ENCODE measurements at places on chromosomes 13 and 19. TPM values are rescaled to one million over a fixed set of nuclear protein-coding genes. Genes with fewer than 3 reads are reported as not detected.

DNA sequence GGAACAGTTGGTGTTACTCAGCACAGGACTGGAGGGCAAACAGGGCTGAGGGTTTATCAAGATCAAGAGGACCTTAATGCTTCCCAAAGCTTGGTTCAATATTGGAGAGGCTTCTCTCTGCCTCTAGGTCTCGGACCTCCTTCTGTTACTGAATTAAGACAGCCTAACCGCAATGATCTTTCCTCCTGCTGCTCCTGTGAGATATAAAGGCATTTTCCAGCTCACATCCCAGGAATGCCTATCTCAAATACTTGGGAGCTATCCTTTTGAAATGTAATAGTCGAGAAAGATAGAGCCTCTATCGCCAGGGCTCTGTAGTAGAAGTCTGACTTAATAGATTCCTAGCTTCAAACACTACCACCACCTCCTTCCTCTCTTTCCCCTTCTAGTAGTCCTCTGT lies 1475.0 kb downstream of the SLITRK1 start:
- H3K4me3 ChIP-seq = no peak overlapping the region
- DNase-seq = no peak
- H3K27me3 ChIP-seq = no peaks in the 10 kb centered on the region

APOE gene
- 1.3 TPM for total RNA-seq

DNA sequence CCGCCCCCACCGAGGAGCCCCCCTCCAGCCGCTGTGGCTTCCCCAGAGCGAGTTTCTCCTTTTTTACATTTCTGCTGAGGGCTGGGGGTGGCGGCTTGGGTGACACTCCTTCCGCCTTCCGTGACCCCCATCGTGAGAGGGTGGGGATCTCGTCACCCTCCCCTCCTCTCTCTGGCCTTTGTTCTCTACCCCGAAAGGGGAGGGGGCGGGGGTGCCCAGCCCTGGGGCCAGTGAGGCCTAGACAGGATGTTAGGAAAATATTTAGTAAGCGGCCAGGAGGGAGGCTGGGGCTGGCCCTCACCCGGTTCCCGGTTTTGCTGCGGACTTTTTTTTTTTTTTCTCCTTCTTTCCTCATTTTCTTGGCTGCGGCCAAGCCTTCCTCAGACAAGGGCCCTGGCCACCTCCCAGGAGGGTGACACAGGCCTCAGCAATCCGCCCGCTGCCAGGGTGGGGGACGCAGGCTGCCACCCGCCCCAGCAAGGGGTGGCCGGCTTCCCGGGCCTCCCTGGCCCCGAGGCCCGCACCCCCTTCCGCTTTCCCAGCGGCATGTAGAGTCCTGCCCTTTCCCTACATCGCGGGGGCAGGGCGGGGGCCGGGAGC lies 3.9 kb downstream of the MIDN start:
- peak overlapping the region; percentile 97 for H3K27ac ChIP-seq
- H3K4me3 ChIP-seq = peak overlapping the region; percentile 92
- peaks cover 66% of the 10 kb centered on the region for H3K4me1 ChIP-seq
- H3K27me3 ChIP-seq = no peaks in the 10 kb centered on the region
- peaks cover 25% of the 10 kb centered on the region for H3K36me3 ChIP-seq
- DNase-seq = peak; percentile 50

IL11 gene
- total RNA-seq = 0.40 TPM

SCN1B gene
- total RNA-seq = 0.54 TPM

GRCh38 chr13:36606060-36606459 lies 67.8 kb upstream of the SERTM1 start:
- H3K4me3 ChIP-seq = no peak overlapping the region
- no peak overlapping the region for H3K27ac ChIP-seq
- no peaks in the 10 kb centered on the region for H3K27me3 ChIP-seq

DNA sequence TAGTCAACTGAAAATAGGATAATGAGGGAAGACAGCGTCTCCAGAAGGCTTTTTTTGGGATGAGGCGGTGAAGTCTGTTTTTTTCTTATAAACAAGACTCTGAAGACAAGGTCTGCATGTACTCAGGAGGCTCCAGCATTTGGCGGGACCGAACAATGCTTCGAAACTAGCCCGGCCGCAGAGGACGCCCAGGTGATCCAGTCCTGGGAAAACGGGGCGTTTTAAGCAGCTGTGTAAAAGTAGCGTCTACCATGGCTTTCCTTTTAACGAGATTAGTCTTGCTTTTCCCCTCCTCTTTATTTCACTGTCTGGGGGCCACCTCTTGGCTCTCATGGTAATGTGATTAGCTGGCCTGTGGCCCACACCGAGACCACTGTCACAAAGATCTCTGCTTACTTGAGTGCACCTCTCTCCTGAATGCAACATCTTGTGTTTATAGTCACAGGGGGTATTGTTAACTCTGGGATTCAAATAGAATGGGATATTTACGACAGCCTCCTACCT lies 29.4 kb upstream of the GTF3A start:
- H3K27ac ChIP-seq = no peak overlapping the region
- H3K4me3 ChIP-seq = no peak overlapping the region
- H3K4me1 ChIP-seq = peaks cover 18% of the 10 kb centered on the region
- no peak for DNase-seq
- no peaks in the 10 kb centered on the region for H3K36me3 ChIP-seq
- no peaks in the 10 kb centered on the region for H3K27me3 ChIP-seq

DNA sequence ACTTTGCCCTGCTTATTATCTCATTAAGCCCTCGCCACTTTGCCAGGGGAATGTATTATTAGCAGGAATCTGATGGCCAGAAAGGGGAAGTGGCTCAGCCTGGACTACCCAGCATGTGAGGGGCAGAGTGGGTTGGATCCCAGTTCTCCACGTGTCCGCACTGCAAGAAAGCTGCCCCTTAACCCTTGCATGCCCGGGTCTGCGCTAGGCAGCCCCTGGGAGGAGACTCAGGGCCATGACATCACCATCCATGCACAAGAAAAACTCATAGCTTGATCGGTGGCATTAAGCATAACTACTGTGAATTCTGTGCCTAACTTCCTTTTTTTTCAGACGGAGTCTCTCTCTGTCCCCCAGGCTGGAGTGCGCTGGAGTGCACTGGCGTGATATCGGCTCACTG lies 8.9 kb downstream of the CACNG8 start:
- H3K4me3 ChIP-seq = no peak overlapping the region
- no peak for DNase-seq
- H3K27me3 ChIP-seq = no peaks in the 10 kb centered on the region
- no peaks in the 10 kb centered on the region for H3K4me1 ChIP-seq
- H3K27ac ChIP-seq = no peak overlapping the region
- H3K36me3 ChIP-seq = no peaks in the 10 kb centered on the region

DNA sequence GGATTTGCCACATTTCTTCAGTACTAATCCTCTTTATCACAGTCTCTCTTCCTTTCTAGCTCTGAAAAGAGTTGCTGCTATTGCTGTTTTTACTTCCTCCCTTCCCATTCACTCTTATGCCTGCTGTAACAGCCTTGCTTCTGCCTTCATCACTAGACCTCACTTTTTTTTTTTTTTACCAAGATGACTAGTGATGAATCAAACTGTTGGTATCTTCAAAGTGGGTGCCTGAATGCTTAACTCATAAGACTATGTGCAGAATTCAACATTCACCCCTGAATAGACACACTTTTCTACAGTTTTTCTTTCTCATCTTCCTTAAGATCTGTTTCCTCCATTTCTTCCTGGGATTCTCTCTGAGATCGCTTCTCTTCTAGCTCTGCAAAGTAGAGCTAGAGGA lies 217.2 kb upstream of the HTR2A start:
- no peaks in the 10 kb centered on the region for H3K36me3 ChIP-seq
- no peaks in the 10 kb centered on the region for H3K27me3 ChIP-seq
- no peaks in the 10 kb centered on the region for H3K4me1 ChIP-seq
- no peak for DNase-seq
- H3K27ac ChIP-seq = no peak overlapping the region

DNA sequence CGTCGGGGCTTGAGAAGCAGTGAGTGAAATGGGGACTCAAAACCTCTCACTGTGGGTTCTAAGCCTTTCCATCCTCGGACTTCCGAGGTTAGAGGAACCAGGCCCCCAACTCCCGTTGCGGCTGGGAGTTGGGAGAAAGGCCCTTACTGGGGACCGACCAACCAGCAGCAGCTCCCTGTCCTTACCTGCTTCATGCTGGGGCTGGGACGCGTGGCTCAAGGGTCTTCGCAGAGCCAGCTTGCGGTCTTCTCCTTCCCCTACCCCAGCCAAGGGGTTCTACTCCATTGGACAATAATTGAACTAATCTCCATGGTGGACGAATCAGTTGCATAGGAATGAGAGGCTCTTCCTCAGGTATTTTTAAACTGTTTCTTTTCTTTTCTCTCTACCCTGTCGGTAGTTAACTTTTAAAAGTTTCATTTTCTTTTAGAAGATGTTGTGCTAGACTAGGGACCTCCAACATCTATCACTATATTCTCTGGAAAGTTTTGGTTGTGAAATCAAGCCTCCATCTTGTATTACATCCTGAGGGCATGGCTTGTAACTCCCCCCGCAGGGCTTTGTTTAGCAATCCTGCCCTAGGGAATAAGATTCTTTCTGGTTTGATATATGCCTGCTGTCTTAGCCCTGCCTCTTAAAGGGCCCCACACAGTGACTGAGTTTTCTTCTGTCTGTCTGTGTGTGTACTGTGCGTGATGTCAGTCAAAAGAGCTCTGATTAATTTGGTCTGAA lies 1027.1 kb upstream of the PCDH9 start:
- no peak for DNase-seq
- H3K36me3 ChIP-seq = no peaks in the 10 kb centered on the region
- H3K4me3 ChIP-seq = no peak overlapping the region
- no peak overlapping the region for H3K27ac ChIP-seq
- H3K4me1 ChIP-seq = 0 out of 2 replicates have a peak, but pooled peaks cover 4% of the 10 kb centered on the region

DNA sequence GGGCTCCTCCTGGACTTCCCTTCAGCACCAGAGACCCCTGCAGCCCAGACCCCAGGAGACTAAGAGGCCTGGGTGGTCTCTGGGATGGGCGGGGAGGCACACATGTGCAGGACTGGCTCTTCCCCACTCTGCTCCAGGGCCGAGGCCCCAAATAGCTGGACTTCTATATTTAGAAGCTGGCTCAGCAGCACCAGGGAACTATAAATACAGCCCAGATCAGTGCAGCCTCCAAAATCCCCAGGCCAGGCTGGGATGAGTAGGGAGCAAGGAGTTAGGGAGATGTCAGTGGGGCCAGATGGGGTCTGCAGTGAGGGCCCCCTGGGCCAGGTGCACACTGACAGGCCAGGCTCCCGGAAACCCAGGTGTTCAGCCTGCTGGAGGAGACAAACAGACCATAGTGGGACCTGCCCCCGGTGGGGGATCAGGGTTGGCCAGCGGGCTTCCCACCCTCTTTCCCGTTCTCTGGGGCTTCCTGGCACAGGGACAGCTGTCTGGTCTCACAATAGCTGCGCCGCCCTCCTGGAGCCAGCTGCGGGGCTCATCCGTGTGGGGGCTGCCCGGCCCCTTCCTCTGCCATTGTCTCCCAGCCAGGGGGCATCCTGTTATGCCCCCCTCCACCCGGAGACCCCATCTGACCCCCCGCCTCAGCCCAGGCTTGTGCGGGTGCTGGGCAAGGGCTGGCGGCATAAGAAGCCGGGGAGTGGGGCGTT lies 5.5 kb upstream of the ADGRE5 start:
- no peak overlapping the region for H3K27ac ChIP-seq
- no peaks in the 10 kb centered on the region for H3K36me3 ChIP-seq
- no peak for DNase-seq
- peaks cover 16% of the 10 kb centered on the region for H3K4me1 ChIP-seq
- no peak overlapping the region for H3K4me3 ChIP-seq

DNA sequence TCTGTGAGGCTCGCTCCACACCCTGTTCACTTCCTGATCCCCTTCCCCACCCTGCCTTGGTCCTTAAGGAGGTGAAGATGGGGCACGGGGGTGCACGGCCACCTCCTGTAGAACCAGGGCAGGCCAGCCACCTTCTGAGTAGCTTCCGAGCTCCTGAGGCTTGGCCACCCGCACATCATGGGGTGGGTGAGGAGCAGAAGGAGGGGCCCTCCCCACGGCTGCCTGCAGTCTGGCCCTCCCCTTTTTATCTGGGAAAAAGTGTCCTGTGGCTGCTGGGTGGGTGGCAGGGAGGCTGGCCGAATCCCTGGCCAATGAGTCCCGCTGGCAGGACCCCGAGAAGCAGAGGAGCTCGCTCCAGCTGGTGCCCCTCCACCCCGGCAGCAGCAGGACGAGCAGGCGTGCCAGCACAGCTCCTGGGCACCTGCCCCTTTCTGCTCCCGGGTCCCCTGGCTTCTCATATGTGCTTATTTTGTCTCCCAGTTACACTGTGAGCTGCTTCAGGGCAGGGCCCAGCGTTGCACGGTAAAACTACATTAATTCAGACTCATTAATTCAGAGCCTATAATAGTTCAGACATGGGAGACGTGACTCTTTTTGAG lies 135.0 kb downstream of the KDM4B start:
- no peak overlapping the region for H3K27ac ChIP-seq
- H3K36me3 ChIP-seq = peaks cover 2% of the 10 kb centered on the region
- no peaks in the 10 kb centered on the region for H3K4me1 ChIP-seq

DNA sequence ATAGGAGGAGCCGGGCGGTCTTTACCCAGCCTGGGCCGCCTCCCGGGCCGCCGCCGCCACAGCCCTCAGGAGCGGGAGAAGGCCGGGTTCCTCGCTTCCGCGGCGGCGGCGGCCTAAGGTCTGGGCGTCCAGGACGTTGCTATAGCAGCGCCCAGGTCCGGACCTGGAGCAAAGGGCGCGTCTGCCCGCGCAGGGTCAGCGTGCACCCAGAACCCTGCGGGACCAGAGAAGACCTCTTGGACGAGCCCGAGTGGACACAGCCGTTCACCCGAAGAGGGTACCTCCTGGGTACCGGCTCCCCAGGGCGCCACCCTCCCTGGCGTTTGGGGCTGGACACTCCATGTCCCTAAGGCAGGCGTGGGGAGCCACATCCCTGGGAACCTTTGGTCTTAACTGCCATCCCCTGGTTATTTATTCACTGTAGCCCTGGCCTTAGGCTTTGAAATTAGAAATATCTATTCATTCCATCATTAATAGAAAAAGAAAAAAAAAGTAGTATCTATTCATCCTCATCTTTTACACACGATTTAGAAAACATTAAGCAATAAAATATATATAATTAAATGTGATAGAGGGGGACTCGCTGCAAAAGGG lies 2.4 kb downstream of the DZIP1 start:
- H3K4me1 ChIP-seq = no peaks in the 10 kb centered on the region
- H3K4me3 ChIP-seq = no peak overlapping the region
- DNase-seq = no peak
- no peaks in the 10 kb centered on the region for H3K27me3 ChIP-seq
- no peak overlapping the region for H3K27ac ChIP-seq
- no peaks in the 10 kb centered on the region for H3K36me3 ChIP-seq

GRCh38 chr13:112003941-112004340 lies 63.0 kb upstream of the SOX1 start:
- H3K4me3 ChIP-seq = no peak overlapping the region
- H3K27me3 ChIP-seq = no peaks in the 10 kb centered on the region
- no peaks in the 10 kb centered on the region for H3K36me3 ChIP-seq
- H3K27ac ChIP-seq = no peak overlapping the region
- no peak for DNase-seq

- no peaks in the 10 kb centered on the region for H3K4me1 ChIP-seq
- no peak for DNase-seq
- no peaks in the 10 kb centered on the region for H3K36me3 ChIP-seq
- no peak overlapping the region for H3K27ac ChIP-seq
- no peak overlapping the region for H3K4me3 ChIP-seq
- H3K27me3 ChIP-seq = no peaks in the 10 kb centered on the region
Observed at GRCh38 chr13:77425705-77426104, 98.8 kb upstream of the MYCBP2 start.

All from Karpas-422 (cell line).